ENCODE measurements at places on chromosomes 7 and 10.
A peak's percentile ranks its signal among the peaks of the same experiment; 100 is the strongest.

GRCh38 chr7:2967705-2968104 lies 76.0 kb downstream of the CARD11 start:
- no peak for DNase-seq
- H3K27ac ChIP-seq = no peak overlapping the region
- H3K36me3 ChIP-seq = no peaks in the 10 kb centered on the region
- H3K27me3 ChIP-seq = no peaks in the 10 kb centered on the region
- H3K4me1 ChIP-seq = no peaks in the 10 kb centered on the region

GRCh38 chr10:18508587-18508986 lies 142.8 kb downstream of the NSUN6 start:
- H3K27me3 ChIP-seq = no peaks in the 10 kb centered on the region
- no peak overlapping the region for H3K27ac ChIP-seq
- no peak for DNase-seq
- no peaks in the 10 kb centered on the region for H3K36me3 ChIP-seq
- no peak overlapping the region for H3K4me3 ChIP-seq

DNA sequence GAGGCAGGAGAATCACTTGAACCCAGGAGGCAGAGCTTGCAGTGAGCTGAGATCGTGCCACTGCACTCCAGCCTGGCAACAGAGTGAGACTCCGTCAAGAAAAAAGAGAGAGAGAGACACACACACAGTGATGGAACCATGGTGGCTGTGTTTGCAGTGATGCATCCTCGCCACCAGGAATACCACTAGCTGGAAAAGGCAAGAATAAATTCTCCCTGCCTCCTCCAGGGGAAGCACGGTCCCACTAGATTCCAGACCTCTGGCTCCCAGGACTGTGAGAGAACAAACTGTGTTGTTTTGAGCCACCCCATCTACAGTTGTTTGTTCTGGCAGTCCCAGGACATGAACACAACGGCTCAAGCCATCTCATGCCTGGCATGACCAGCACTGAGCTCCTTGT lies 320.3 kb upstream of the FOXK1 start:
- DNase-seq = no peak
- no peaks in the 10 kb centered on the region for H3K36me3 ChIP-seq
- no peaks in the 10 kb centered on the region for H3K4me1 ChIP-seq
- peaks cover 14% of the 10 kb centered on the region for H3K27me3 ChIP-seq

DNA sequence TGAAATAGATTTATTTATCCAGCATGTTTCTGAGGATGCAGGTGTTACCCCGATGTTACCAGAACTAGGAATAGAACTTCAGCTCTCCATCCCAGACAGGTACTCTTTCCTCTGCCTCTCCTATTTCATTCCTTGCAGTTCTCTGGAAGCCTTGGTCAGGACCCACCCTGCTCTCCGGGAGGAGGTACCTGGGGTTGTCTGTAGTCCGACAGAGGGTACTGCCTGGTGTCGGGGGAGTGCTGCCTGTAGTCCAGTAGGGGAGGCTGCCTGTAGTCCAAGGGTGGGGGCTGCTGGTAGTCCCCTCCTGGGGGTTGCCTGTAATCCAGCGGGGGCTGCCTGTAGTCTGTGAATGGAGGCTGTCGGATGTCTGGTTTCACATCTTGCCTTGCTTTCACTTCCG lies 328.4 kb downstream of the PHTF2 start:
- H3K4me1 ChIP-seq = no peaks in the 10 kb centered on the region
- H3K4me3 ChIP-seq = no peak overlapping the region
- H3K27ac ChIP-seq = no peak overlapping the region
- DNase-seq = no peak
- H3K36me3 ChIP-seq = no peaks in the 10 kb centered on the region

DNA sequence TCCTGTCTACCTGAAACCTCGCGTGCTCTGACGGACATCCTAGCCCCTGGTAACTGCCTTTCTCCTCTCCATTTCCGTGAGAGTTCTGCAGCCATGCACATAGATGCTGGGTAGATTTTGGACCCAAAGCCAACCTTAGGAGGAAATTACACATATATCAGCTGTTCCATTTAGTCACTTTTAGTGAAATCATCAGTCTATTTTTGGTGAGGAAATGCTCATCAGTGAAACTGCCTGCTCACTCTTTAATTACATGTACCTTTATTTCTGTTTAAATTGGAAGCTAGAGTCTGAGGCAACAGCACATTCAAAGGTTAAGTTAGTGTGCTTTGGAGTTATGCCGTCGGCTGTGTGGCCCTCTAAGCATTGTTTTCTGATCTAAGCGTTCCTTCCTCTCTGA lies 231.3 kb downstream of the WDR37 start:
- no peaks in the 10 kb centered on the region for H3K36me3 ChIP-seq
- H3K27ac ChIP-seq = no peak overlapping the region
- no peak for DNase-seq
- no peak overlapping the region for H3K4me3 ChIP-seq

- H3K27ac ChIP-seq = no peak overlapping the region
- no peak overlapping the region for H3K4me3 ChIP-seq
- H3K4me1 ChIP-seq = no peaks in the 10 kb centered on the region
- H3K27me3 ChIP-seq = no peaks in the 10 kb centered on the region
- H3K36me3 ChIP-seq = no peaks in the 10 kb centered on the region
Measured at GRCh38 chr10:32141018-32141807, 85.0 kb upstream of the KIF5B start.

DNA sequence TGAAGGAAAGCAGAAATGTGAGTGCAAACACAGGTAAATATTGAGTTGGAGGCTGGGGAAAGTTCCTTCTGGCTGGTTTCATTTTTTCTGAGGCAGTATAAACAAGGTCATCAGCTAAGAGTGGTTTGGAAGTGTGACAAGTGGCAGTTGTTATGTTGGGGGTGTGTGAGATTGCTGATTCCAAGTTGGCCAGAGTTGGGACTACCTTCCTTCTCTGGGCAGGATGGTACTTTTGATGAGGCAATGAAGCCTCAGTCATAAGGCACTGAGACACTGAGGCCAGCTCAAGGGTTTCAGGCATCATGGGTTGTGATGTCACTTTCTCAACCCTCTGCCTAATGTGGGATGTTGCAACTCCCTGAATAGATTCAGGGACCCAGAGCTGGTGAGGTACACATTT lies 8.2 kb upstream of the PTTG1IP2 start:
- no peaks in the 10 kb centered on the region for H3K27me3 ChIP-seq
- no peak overlapping the region for H3K4me3 ChIP-seq
- no peaks in the 10 kb centered on the region for H3K4me1 ChIP-seq
- H3K36me3 ChIP-seq = no peaks in the 10 kb centered on the region

DNA sequence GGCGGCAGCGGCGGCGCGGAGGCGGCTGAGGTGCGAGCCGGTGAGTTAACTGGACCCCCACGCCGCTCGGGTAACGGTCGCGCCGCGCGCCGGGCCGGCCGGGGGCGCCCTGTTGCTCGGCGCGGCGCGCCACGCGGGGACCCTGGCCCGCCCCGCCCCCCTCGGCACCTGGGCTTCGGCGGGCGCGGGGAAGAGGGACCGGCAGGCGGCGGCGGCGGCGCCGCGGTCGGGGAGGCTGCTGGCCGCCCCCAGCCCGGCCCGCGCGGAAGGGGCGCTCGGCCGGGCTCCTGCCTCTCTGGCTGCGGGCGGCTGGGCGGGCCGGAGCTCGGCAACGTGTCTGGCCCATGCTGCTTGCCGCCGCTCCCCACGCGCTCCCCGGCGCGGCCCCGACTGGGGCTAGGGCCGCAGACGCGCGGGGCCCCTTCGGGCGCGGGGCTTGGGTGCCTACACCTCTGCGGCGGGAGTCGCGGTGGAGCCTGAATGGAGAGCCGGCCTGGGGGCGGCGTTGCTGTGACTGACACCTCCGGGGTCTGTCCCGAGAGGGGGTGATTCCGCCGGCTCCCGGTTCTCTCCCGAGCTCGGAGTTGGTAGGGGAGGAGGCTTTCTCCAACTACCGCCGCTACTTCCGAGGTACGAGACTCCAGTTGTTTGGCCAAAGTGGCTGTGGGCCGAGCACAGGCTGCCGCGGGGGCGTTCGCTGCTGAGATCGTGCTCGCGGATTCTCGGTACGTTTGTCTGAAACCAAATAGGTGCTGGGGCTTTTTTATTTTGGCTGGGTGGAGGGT lies 494 bp downstream of the PALS2 start:
- peak overlapping the region; percentile 65 for H3K4me3 ChIP-seq
- H3K27ac ChIP-seq = peak overlapping the region; percentile 83
- DNase-seq = no peak
- H3K36me3 ChIP-seq = no peaks in the 10 kb centered on the region
- peaks cover 20% of the 10 kb centered on the region for H3K4me1 ChIP-seq

DNA sequence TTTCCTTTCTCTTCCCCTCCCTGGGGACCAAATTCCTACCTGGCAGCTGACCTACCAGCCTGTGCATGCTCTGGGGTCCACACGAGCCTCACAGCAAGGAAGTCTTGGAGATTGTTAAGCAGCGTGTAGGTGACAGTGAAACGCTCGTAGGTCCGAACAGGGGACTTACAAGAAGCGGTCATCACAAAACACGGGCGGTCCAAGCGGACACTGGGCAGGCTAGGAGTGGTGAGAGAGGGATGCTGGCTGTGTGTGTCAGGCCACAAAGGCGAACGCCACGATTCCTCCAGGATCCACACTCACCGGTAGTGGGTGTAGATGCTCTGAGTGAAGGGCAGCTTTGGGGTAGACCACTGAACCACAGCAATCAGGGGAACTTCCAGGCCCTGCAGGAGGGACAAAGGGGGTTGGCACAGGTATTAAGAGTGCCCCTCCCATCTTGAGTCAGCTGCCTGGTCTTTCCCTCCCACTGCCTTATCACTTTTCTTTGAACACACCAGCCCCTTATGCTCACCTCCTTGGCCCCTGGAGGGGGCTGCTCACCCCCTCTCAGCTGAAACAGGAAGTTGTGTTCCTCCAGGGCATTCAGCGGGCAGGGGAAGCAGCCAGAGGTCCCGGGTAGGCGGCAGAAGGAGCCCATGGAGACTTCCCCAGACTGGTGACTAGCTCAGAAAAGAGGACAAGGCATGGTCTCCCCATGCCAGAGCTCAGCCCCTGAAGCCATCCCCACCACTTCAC lies 2.0 kb downstream of the TRAPPC14 start:
- H3K27ac ChIP-seq = peak overlapping the region; percentile 81
- peaks cover 6% of the 10 kb centered on the region for H3K36me3 ChIP-seq
- peaks cover 44% of the 10 kb centered on the region for H3K4me1 ChIP-seq
- DNase-seq = no peak
- peak overlapping the region; percentile 78 for H3K4me3 ChIP-seq

- no peaks in the 10 kb centered on the region for H3K4me1 ChIP-seq
- H3K27me3 ChIP-seq = peaks cover 11% of the 10 kb centered on the region
- no peak overlapping the region for H3K27ac ChIP-seq
- H3K36me3 ChIP-seq = no peaks in the 10 kb centered on the region
Measured at GRCh38 chr7:50214126-50214670, 90.3 kb upstream of the IKZF1 start.

GRCh38 chr10:42926843-42927242 lies 144.2 kb downstream of the BMS1 start:
- H3K4me1 ChIP-seq = no peaks in the 10 kb centered on the region
- peaks cover 3% of the 10 kb centered on the region for H3K27me3 ChIP-seq
- H3K4me3 ChIP-seq = no peak overlapping the region
- no peak overlapping the region for H3K27ac ChIP-seq
- DNase-seq = no peak
- H3K36me3 ChIP-seq = no peaks in the 10 kb centered on the region

DNA sequence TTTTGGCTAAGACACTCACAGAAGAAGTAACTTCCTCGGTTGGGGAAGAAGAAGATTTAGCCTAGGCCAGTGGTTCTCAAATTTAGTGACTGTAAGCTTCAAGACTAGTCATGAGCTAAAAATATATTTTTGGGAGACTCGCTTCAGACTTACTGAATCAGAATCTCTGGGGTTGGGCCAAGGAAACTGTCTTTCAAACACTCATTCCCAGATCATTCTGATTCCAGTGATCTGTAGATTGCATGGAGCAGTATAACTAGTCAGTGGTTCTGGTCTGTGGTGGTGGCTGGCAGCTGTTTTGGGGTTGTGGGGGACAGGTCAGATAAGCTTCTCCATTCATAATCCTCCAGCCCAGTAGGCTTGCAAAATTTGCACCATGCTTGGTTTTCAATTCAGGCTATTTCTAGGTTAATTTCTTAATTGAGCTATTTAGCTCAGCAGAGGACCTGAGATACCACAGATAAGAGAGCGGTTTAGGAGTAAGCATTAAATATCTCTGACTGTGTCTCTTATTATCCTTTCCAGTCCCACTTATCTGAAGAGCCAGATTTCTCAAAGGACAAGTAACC lies 3.8 kb upstream of the KAT6B start:
- peaks cover 39% of the 10 kb centered on the region for H3K4me1 ChIP-seq
- no peaks in the 10 kb centered on the region for H3K36me3 ChIP-seq
- no peak overlapping the region for H3K4me3 ChIP-seq
- peak overlapping the region; percentile 66 for H3K27ac ChIP-seq
- H3K27me3 ChIP-seq = no peaks in the 10 kb centered on the region

GRCh38 chr7:155223503-155223902 lies 74.2 kb upstream of the INSIG1 start:
- H3K4me1 ChIP-seq = no peaks in the 10 kb centered on the region
- H3K27ac ChIP-seq = no peak overlapping the region
- H3K4me3 ChIP-seq = no peak overlapping the region
- no peaks in the 10 kb centered on the region for H3K36me3 ChIP-seq

GRCh38 chr7:132103718-132104117 lies 472.6 kb downstream of the PLXNA4 start:
- no peak overlapping the region for H3K27ac ChIP-seq
- no peaks in the 10 kb centered on the region for H3K4me1 ChIP-seq
- no peaks in the 10 kb centered on the region for H3K36me3 ChIP-seq
- no peaks in the 10 kb centered on the region for H3K27me3 ChIP-seq
- no peak overlapping the region for H3K4me3 ChIP-seq

DNA sequence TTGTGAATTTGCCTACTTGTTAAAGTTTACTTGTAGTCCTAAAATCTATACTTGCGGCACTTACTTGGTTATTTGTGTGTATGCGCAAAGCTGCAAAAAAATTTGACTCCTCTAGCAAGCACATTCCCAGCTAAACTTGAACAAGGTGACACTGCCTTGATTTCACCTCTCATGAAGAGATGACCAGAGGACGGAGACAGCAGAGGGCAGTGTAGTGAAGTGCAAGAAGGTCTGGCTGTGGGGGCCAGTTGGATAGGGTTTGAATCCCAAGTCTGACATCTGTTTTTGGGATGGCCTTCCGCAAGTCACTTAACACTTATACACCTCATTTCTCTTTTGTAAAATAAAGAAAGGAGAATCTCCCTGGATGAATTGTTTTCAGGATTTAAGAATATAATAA lies 15.7 kb downstream of the SLK start:
- no peak overlapping the region for H3K27ac ChIP-seq
- no peaks in the 10 kb centered on the region for H3K27me3 ChIP-seq
- DNase-seq = no peak
- no peaks in the 10 kb centered on the region for H3K36me3 ChIP-seq
- no peak overlapping the region for H3K4me3 ChIP-seq
- peaks cover 21% of the 10 kb centered on the region for H3K4me1 ChIP-seq

- H3K27me3 ChIP-seq = no peaks in the 10 kb centered on the region
- DNase-seq = no peak
- H3K36me3 ChIP-seq = no peaks in the 10 kb centered on the region
- no peak overlapping the region for H3K4me3 ChIP-seq
Measured at GRCh38 chr10:57142925-57143576, 782.0 kb upstream of the ZWINT start.
